ENCODE measurements at places on chromosomes 3 and 15. TPM values are rescaled to one million over a fixed set of nuclear protein-coding genes. Genes with fewer than 3 reads are reported as not detected.
A peak's percentile ranks its signal among the peaks of the same experiment; 100 is the strongest.

DNA sequence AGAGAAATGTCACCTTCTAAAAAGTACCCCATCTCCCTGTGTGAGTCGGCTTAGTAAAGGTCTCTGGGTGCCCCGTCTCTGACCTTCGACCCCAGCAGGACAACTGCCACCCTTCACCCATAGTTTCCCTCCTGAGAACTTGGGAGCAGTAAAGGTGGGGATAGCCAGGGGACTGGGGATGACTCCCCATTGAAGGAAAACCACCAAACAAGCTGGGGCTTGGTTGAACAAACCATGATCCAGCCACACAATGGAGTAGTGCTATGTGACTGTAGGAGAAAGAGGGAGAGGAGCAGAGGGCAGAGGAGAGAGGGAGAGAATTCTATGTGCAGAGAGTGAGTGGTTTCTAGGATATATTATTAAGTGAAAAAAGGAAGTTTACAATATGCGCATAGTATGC lies 33.7 kb downstream of the IDH3A start:
- H3K27me3 ChIP-seq, result no peaks in the 10 kb centered on the region
- DNase-seq, result no peak
- no peaks in the 10 kb centered on the region for H3K36me3 ChIP-seq
- H3K4me1 ChIP-seq, result peaks cover 8% of the 10 kb centered on the region

DNA sequence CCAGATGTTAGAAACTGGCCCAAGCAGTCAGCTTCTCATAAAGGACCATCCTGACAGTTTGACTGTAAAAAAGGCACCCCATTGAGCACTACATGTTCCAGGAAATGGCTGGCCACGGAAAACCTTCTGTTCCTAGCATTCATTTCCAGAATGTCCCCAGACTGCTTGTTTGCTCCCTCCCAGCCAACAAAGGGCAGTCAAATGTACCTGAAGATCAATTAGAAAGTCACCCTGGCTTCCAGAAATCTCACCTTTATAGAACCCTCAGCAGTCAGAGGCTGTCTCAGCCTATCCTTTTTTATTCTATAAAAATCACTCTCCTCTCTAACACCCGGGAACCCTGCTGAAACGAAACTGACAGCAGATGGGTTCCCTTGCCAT lies 784 bp upstream of the SAMMSON start:
- no peaks in the 10 kb centered on the region for H3K36me3 ChIP-seq
- no peaks in the 10 kb centered on the region for H3K27me3 ChIP-seq
- no peak overlapping the region for H3K4me3 ChIP-seq
- peak; percentile 13 for DNase-seq
- no peak overlapping the region for H3K27ac ChIP-seq

The CAMP gene
- total RNA-seq, result 0.49 TPM

- H3K4me1 ChIP-seq, result peaks cover 8% of the 10 kb centered on the region
- no peak overlapping the region for H3K27ac ChIP-seq
- H3K36me3 ChIP-seq, result no peaks in the 10 kb centered on the region
- H3K4me3 ChIP-seq, result no peak overlapping the region
- DNase-seq, result no peak
Measured at GRCh38 chr3:62965311-62965710, 90.1 kb upstream of the CADPS start.

The DNAH12 gene
- total RNA-seq, result 0.58 TPM

- H3K4me1 ChIP-seq, result no peaks in the 10 kb centered on the region
- no peak overlapping the region for H3K4me3 ChIP-seq
- H3K27ac ChIP-seq, result no peak overlapping the region
- no peaks in the 10 kb centered on the region for H3K27me3 ChIP-seq
Measured at GRCh38 chr15:54091651-54092050, 113.4 kb downstream of the UNC13C start.

The USP13 gene
- total RNA-seq, result 32.3 TPM

DNA sequence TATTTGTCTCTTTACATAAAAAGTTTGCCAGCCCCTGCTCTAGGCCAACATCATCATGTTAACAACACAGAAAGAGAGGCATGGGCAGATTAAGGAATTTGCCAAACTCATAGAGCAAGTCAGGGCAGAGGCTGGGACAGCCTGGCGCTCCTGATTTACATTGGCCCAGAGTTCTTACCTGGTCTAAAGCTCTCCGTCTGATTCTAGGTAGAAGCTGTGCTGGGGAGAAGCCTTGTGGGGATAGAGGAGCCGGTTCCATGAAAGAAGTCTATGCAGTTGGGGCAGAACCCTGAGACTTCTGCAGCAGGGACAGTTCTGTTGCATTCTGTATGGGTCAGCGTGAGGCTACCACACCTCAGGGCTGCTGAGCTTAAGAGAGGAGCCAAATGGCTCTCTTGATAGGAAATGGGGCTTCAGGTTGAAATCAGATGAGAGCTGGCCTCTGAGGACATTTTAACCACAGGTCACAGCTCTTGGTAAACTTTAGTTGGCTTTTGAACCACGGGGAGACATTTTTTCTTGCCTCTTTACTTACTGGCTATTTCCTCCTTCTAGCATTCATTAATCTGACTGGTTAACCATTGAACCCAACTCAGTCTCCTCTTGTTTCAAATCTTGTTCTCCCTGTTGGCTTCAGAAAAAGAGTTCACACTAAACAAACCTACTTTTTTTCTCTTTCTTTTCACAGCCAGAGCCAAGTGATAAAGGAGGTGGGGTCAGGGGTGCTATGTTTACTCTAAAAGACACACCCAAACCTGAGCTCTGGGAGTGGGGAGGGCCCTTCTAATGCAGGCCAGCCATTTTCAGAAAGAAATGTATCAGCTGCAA lies 250.7 kb downstream of the OPA1 start:
- no peak overlapping the region for H3K4me3 ChIP-seq
- no peak for DNase-seq
- H3K27me3 ChIP-seq, result peaks cover 2% of the 10 kb centered on the region
- H3K36me3 ChIP-seq, result no peaks in the 10 kb centered on the region

The ZNF774 gene
- 2.3 TPM for total RNA-seq

- no peak for DNase-seq
- no peaks in the 10 kb centered on the region for H3K36me3 ChIP-seq
- H3K4me1 ChIP-seq, result peaks cover 30% of the 10 kb centered on the region
Measured at GRCh38 chr15:51160484-51160883, 65.8 kb upstream of the TNFAIP8L3 start.

- H3K4me1 ChIP-seq, result peaks cover 24% of the 10 kb centered on the region
- H3K27ac ChIP-seq, result no peak overlapping the region
- H3K4me3 ChIP-seq, result no peak overlapping the region
- no peaks in the 10 kb centered on the region for H3K27me3 ChIP-seq
Measured at GRCh38 chr3:127610105-127610504, 11.9 kb downstream of the MCM2 start.

The EBLN2 gene
- 5.3 TPM for total RNA-seq

The WDR53 gene
- total RNA-seq, result 6.8 TPM

DNA sequence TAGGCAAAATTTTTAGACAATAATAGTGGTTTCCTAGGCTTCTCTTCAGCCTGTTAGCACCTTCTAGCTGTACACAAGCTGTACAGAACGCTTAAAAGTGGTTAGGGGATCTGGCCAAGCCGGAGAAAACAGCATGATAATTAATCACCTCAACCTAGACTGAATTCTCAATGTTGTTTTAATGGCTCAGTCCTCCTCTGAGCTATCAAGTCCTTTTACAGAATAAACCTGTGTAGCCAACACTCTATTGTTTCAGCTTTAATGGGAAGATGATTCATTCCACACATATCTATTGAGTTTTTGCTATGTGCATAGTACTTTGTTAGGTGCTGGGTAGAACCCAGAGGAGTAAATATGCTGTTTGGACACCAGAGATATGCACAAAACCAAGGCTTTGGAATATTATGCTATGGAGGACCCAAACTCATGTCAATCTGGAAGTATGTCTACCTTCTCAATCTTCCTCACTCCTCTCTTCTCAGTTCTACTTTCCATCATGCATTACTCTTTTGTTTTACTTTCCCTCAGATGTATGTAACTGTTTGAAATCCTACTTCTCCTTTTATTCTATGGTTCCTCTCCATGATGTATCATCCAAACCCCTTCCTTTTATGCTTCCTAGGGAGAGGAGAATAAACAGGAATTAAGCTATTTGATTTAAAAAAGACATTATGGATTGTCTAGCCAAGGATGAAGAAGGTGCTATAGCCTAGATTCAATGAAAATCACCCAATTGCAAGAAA lies 27.6 kb upstream of the UBE2E2 start:
- no peaks in the 10 kb centered on the region for H3K27me3 ChIP-seq
- DNase-seq, result no peak

- H3K4me1 ChIP-seq, result peaks cover 15% of the 10 kb centered on the region
- no peak for DNase-seq
- peaks cover 73% of the 10 kb centered on the region for H3K27me3 ChIP-seq
- H3K4me3 ChIP-seq, result no peak overlapping the region
- H3K27ac ChIP-seq, result no peak overlapping the region
- no peaks in the 10 kb centered on the region for H3K36me3 ChIP-seq
Measured at GRCh38 chr3:184230603-184231528, 1.5 kb downstream of the VWA5B2 start.

The FAM227B gene
- total RNA-seq, result 7.6 TPM

- no peak overlapping the region for H3K4me3 ChIP-seq
- no peaks in the 10 kb centered on the region for H3K27me3 ChIP-seq
- H3K4me1 ChIP-seq, result peaks cover 4% of the 10 kb centered on the region
- no peak overlapping the region for H3K27ac ChIP-seq
- no peaks in the 10 kb centered on the region for H3K36me3 ChIP-seq
- no peak for DNase-seq
Measured at GRCh38 chr3:69825446-69825845, 86.2 kb downstream of the MITF start.

DNA sequence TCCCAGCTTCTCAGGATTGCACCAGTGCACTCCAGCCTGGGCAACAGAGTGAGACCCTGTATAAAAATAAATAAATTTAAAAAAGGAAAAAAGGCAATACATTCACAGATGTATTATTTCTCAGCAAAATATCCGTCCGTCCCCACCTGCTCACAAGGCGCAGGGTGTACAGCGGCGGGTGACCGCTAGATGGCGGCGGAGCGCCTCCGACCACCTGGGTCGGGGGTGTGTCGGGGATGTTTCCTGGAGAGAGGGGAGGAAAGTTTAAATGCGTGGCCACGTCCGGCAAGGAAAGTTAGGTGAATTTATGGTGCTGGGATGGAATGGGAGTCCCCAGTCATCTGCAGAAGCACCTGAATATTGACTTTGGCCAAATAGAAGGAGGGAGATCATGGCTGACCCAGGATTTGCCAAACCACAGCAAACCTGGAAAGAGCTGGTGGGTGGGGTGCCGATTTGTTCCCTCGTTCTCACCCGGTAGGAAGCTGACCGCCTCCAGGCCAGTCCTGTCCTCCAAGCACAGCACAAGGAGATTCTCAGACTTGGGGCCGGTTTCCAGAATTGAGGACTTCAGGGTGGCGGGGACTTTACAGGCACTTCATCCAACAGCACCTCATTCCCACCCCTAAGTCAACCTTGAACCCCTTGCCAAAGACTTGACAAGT lies 88.3 kb downstream of the TMEM266 start:
- H3K4me3 ChIP-seq, result no peak overlapping the region
- no peaks in the 10 kb centered on the region for H3K36me3 ChIP-seq
- no peak overlapping the region for H3K27ac ChIP-seq
- peaks cover 17% of the 10 kb centered on the region for H3K4me1 ChIP-seq
- H3K27me3 ChIP-seq, result peaks cover 22% of the 10 kb centered on the region
- DNase-seq, result peak; percentile 68

The NEK10 gene
- 6.6 TPM for total RNA-seq

DNA sequence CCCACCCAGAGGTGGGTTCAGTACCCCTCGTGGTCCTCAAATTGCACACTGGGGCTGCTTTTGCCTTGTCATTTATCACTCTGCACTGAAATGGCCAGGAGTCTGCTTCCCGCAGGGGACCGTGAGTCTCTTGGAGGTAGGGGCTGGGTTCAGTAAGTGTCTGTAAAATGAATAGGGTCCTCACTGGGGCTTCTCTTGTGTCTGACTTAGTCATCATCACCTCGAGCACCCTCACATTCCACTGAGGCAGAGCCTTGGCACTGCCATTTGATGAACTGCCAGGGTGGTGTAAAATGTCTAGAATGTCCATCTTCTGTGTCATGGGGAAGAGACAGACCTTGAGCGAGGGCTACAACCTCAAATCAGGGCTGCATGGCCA lies 61.0 kb upstream of the RYK start:
- DNase-seq, result peak; percentile 9
- no peaks in the 10 kb centered on the region for H3K27me3 ChIP-seq
- H3K4me3 ChIP-seq, result no peak overlapping the region
- H3K4me1 ChIP-seq, result peaks cover 67% of the 10 kb centered on the region

The PYGO1 gene
- 15.6 TPM for total RNA-seq

- no peaks in the 10 kb centered on the region for H3K4me1 ChIP-seq
- no peaks in the 10 kb centered on the region for H3K27me3 ChIP-seq
- no peak overlapping the region for H3K4me3 ChIP-seq
- H3K27ac ChIP-seq, result no peak overlapping the region
Measured at GRCh38 chr3:25944329-25944728, 154.4 kb downstream of the OXSM start.

GRCh38 chr3:179608931-179609720 lies 4.5 kb downstream of the NDUFB5 start:
- no peak overlapping the region for H3K27ac ChIP-seq
- DNase-seq, result peak; percentile 44
- peaks cover 9% of the 10 kb centered on the region for H3K4me1 ChIP-seq
- no peak overlapping the region for H3K4me3 ChIP-seq

The HCLS1 gene
- 4.1 TPM for total RNA-seq

The FMN1 gene
- 1.6 TPM for total RNA-seq

- no peak for DNase-seq
- H3K27ac ChIP-seq, result no peak overlapping the region
- no peaks in the 10 kb centered on the region for H3K36me3 ChIP-seq
- H3K27me3 ChIP-seq, result no peaks in the 10 kb centered on the region
Measured at GRCh38 chr3:94928921-94929320, 866.1 kb downstream of the NSUN3 start.

- H3K36me3 ChIP-seq, result no peaks in the 10 kb centered on the region
- no peak for DNase-seq
- H3K4me3 ChIP-seq, result peak overlapping the region; percentile 31
- peaks cover 20% of the 10 kb centered on the region for H3K4me1 ChIP-seq
Measured at GRCh38 chr3:84960581-84960980, 1.8 kb downstream of the CADM2 start.

- no peaks in the 10 kb centered on the region for H3K4me1 ChIP-seq
- no peak overlapping the region for H3K27ac ChIP-seq
- H3K4me3 ChIP-seq, result no peak overlapping the region
- no peaks in the 10 kb centered on the region for H3K27me3 ChIP-seq
- H3K36me3 ChIP-seq, result no peaks in the 10 kb centered on the region
- DNase-seq, result peak; percentile 15
Measured at GRCh38 chr3:179806177-179806576, 153.3 kb downstream of the USP13 start.

GRCh38 chr3:72461787-72462186 lies 386.5 kb downstream of the SHQ1 start:
- no peak overlapping the region for H3K4me3 ChIP-seq
- peak; percentile 40 for DNase-seq
- H3K27ac ChIP-seq, result peak overlapping the region; percentile 18
- H3K4me1 ChIP-seq, result peaks cover 16% of the 10 kb centered on the region

DNA sequence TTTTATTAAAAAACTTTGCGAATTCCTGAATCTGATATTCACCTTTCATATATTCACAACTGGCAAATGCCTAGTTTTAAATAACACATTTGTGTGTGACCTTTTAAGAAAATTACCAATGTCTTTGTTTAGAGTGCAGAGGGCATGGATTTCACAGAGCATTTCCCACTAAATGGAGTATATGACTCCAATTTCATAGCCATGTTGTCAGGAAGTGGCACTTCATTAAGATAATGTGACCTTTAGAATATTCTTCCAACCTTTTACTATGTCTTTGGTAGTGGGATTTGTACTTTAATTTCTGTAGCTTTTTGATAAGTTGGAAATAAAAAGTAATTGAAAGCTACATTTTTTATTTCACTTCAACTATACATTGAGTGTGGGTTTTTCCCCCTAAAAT lies 188.7 kb downstream of the NAALADL2 start:
- H3K4me3 ChIP-seq, result no peak overlapping the region
- DNase-seq, result no peak
- H3K36me3 ChIP-seq, result no peaks in the 10 kb centered on the region
- no peaks in the 10 kb centered on the region for H3K27me3 ChIP-seq
